ENCODE measurements at places on chromosomes 7 and 10.

- DNase-seq: no peak
Measured at GRCh38 chr7:121123032-121123431, 134.5 kb downstream of the CPED1 start.

DNA sequence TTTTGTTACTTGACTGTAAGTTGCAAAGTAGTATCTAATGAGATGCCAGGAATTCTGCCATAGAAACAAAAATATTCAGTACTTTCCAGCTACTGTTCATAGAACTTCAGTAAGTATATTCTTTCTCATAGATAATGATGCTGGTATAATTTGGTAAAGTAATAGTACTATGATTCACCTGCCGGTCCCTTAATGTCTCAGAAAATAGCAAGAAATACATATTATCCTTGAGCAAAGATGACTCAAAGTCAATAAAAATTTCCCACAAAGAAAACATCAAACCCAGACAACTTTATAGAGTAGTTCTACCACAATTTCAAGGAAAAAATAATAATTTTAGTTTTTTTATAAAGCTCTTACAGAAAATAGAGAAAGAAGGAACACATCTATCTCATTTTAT is 105.4 kb downstream of the EPDR1 start:
- DNase-seq: no peak

DNA sequence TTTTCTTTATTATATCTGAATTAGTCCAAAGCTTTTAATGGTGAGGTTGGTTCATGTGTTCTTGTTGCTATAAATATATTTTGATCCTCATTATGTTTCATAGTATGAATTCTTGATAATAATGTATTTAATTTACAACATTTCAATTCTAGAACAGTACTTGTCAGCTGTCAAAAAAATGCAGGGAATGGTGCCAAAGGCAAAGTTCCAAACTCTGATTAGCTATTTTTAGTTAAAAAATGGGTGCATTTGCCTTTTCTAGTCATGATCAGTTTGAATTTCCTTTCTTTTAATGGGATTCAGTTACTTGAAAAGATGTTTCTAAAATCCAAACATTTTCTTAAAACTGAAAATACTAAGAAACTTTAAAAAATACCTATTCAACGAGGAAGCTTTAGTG is 49.6 kb downstream of the ANKIB1 start:
- DNase-seq: no peak

GRCh38 chr10:60473557-60473956 is 83.9 kb upstream of the ANK3 start:
- no peak for DNase-seq

GRCh38 chr10:11205030-11205772 is 187.5 kb downstream of the CELF2 start:
- DNase-seq: no peak
